ENCODE measurements at places on chromosomes 6 and 20.

- no peak for DNase-seq
Observed at GRCh38 chr20:60408435-60408834, 450.2 kb downstream of the CDH26 start.

GRCh38 chr6:161257793-161258457 lies 15.9 kb downstream of the AGPAT4 start:
- DNase-seq, result no peak

DNA sequence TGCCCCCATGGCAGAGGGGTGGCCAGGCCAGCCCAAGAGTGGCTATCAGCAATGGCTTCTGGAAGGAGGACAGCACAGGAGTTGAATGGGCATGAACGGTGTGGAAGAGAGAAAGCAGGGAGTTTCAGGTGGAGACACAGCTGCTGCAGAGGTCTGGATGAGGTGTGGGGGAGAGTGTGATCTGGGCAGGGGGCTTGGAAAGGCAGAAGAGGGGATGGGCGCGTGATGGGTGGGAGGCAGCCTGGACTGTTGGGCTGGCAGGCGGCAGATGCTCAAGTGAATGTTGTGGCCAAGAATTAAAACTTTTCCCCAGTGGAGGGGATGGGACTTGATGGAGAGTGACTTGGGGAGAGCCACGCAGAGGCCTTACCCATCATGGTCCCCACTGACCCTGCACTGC lies 46.5 kb downstream of the TOX2 start:
- DNase-seq, result no peak

DNA sequence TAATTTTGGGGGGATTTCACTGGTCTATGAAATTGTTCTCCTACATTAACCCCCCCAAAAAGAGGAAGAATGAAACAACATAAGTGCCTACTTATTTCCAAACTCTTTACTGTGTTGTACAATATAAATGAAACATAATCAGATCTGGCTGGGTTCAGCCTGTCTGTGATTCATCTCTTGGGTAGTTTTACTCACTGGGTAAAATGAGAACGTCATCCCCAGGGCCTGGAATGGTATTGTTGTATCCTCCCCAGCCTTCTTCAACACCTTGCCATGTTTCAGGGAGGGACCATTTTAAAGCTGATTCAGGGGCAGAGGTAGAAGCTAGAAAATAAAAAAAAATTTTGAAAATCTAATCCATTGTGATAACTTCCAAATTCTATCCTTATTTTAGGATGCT lies 256.7 kb downstream of the PKHD1 start:
- no peak for DNase-seq

- DNase-seq, result peak; percentile 39
Observed at GRCh38 chr20:50281831-50282591, 91.4 kb downstream of the CEBPB start.

GRCh38 chr6:18147160-18147559 lies 7.7 kb downstream of the TPMT start:
- DNase-seq, result no peak

DNA sequence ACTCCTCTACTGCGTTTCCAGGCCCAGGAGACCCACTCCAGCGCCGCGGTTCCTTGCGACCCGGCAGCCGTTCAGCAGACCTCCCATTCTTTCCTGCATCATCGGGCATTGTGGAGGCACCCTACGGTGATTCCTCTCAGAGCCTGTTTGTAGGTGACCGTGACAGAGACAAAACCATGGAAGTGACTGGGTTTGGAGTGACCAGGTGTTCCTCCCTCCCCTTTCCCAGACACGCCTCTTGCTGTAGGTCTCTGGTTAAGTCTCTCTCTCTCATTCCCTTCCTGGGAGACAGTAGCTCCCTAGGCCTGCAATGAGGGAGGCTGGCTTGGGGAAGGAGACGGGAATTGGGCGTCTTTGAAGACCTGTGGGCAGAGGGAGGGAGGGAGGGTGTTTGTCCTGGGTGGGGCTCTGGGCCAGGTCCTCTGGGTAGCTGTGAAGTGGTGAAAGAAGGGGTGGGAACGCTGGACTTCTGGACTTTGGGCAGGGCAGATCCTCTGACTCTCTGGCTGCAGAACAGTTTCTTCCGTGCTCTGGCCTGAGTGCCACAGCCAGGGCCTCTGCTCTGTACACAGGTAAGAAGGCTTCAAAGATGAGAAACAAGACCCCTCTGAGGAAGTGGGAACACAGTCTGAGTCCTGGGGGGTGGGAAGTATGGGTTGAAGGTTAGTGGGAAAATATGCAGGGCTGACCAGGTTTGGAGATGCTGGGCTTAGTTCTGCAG lies 763 bp downstream of the KLC4 start:
- DNase-seq, result no peak
